ENCODE measurements at places on chromosomes 11 and 22.

DNA sequence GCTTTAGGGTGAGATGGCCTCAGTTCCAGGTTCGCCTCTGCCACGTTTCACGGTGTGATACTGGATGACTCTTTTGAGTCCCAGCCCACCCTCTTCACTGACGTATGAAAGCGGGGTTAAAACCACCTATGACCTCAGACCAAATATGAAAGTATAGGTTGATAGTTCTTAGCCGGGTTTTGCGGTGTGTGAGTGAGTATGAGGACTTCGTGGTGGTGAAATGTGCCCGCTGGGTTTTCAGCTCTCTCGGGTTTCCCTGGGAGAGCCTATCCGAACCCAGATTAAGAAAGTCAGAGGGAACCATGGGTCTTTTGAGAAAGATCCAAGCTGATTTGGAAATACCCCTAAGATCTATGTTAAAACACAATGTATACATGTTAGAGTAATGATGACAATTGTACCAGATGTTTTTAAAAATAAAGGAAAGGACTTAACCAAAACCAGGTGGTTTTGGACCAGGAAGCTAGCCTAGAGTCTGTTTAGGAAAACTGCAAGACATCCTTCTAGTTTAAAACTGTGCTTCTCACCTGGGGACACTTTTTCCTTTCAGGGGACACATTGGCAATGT is 25.8 kb upstream of the ST3GAL4 start:
- no peak for DNase-seq

DNA sequence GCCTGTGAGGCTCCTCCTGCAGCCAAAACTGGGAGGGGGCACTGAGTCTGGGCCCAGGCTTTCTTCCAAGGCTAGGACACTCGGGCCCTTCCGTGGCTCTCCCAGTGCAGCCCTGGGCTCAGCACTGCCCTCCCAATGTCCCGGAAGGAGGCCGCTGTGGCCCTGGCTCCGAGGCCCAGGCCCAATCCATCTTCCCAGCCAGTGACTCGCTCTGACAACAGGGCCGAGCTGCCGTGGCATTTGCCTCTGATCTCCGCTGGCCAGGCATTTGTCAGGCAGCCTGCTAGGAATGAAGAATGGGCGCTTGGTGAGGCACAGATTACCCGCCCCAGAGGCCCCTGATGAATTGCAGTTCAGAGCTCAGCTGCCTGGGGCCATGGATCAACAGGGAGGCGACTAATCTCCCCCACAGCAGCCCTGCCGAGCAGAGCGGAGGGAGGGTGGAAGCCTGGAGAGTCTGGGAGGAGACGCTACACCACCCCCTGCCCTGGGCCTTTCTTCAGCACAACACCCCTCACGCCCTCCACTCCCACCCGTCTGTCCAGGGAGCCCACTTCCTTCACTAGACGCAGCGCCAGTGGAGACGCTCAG is 8.3 kb downstream of the FXYD2 start:
- no peak for DNase-seq

GRCh38 chr11:73268671-73269271 is 3.4 kb upstream of the P2RY6 start:
- DNase-seq = no peak

GRCh38 chr22:19169947-19170318 is 8.6 kb downstream of the SLC25A1 start:
- DNase-seq = no peak

- no peak for DNase-seq
Observed at GRCh38 chr11:9914064-9914463, 250.2 kb downstream of the SWAP70 start.

DNA sequence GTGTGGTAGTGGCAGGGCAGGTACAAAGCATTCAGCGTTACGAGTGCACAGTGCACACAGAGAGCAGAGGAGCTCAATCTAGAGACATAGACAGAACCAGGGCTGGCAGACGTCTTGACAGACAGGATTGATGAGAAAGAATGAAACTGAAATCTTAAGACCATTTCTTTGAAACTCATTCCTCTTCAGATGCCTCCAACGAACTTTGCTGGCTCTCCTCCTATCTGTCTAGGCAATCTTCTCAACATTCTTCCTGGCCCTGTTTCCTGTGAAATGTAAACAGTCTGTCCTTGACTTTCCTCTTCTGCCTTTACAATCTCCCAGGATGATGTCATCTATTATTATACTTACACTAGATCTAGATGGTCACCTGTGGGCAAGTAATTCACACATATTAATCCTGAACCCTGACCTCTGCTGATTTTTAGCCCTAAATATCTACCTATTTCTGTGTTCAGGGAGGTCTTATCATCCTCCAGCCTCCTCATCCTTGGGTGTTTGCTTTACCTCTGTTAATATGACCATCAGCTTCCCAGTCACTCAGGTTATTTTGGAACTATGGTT is 119.5 kb downstream of the ENTHD1 start:
- DNase-seq = no peak

All from AML-193 (cell line).